ENCODE measurements at places on chromosomes 16 and 17.
A peak's percentile ranks its signal among the peaks of the same experiment; 100 is the strongest.

DNA sequence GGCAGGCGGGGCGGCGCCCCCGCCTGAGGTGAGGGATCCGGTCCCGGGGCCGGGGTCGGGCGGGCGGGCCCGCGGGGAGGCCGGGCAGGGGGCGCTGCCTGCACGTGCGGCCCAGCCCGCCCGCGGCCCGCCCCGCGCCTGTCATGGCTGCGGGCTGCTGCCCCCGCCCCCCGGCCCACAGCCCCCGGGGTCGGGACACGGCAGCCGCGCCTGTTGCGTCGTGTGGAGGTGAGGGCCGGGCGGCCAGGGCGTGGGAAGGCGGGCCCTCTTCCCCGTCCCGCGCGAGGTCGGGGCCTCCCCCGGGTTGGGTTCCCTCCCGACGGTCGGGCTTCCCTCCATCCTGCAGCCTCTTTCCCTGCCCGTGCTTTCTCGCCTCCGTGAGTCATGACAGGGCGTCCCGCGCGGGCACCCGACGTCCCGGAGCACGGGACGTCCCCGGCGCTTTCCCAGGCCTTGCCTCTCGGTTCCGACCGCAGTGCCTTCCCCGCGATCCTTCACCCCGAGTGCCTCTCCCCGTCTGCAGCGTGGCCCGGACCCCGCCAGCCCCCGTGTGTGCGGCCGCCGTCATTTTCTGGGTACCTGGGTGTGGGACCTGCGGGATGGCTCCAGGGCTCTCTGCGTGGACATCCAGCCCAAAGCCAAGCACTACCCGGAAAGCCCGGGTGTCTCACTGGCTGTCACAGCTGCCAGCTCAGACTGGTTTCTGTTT, 76.7 kb downstream of the CHD9 start:
- DNase-seq, result peak; percentile 31

GRCh38 chr16:89363621-89364393, 126.6 kb downstream of the ANKRD11 start:
- DNase-seq, result peak; percentile 54

DNA sequence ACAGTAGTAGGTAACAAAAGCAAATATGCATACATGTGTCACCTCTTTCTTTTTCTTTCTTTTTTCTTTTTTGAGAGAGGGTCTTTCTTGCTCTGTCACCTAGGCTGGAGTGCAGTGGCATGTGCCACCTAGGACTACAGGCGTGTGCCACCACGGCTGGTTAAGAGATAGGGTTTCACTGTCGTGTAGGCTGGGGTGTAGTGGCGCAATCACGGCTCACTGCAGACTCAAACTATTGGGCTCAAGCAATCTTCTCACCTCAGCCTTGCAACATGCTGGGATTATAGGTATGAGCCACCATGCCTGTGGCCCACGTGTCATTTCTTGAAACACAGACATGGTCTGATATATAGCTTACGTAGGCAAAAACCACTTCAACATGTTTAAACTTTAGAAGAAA, 397.7 kb upstream of the PMFBP1 start:
- DNase-seq, result no peak

DNA sequence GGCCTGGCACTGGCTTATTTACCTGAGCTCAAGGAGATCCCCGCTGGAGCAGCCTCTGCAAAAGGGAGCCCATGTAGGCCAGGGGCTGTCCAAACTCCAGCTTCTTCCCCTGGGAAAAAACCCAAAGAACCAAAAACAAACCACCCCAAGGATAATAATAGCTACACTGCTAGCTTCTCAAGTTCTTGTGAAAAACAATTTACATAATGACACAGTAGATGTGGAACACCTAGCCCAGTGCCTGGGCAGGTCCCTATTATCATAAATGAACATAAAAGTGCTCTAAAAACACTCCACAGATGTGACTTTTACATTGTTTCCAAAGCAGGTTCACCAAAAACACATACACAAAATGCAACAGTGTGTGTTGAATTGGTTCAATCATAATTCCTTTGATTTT, 27.3 kb downstream of the CENPV start:
- no peak for DNase-seq

- DNase-seq, result peak; percentile 78
Observed at GRCh38 chr17:79087428-79088143, 13.0 kb downstream of the ENGASE start.

- DNase-seq, result no peak
Observed at GRCh38 chr16:84714028-84714427, 14.2 kb downstream of the USP10 start.

DNA sequence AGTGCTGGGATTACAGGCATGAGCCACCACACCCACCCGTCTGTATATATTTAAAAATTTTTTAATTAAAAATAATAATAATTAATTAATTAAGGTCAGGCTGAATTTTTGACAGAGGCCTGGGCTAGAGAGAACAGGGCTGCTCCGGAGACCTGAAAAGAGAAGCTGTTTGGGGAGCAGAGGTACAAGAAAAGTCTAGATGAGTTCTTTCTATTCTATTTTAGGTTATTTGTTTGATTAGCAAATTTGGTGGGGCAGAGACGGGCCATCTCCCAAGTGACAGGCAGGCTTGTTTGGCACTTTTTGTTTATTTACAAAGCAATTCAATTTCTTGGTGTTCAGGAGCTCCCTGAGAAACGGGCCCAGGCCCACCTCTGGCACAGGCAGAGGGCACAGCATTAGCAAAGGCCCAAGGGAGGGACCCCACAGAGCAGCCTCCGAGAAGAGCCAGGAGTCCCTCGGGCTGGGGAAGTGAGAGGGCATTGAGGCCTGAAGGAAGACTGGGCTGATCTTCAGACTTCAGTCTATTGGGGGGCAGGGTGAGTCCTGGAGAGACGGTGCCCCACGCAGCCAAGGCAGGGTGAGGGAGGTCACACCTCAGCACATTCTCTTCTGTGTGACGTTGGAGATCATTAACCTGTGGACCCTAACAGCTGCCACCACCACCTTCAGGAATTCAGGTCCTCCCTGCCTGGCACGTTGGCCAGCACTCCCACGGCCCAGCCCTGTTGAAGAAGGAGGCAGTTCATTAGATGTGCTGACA, 10.8 kb upstream of the RIPOR1 start:
- DNase-seq, result no peak

- DNase-seq, result no peak
Observed at GRCh38 chr17:6556121-6557039, at the start of gene PITPNM3. PITPNM3 (minus strand) TSS chr17:6556555; CDS start chr17:6556406, 149 bp downstream.

- no peak for DNase-seq
Observed at GRCh38 chr17:56810891-56811775, 22.6 kb downstream of the C17orf67 start.

DNA sequence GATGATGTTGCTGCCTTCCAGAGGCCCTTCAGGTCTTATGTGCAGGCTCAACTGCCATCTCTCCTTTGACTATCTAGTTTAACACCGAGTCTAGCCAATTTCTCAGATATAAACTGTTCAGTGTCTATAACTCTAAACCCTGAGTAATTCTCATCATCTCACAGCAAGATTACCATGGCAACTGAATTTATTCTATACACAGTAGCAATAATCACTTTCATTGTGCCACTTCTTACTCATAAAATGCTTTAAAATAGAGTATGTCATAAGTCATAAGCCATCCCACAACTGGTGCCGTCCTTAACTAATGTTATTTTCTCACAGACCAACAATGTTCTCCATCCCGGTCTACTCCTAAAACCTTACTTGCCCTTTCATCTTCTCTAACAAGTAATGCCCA, 45.0 kb downstream of the SYNRG start:
- no peak for DNase-seq

DNA sequence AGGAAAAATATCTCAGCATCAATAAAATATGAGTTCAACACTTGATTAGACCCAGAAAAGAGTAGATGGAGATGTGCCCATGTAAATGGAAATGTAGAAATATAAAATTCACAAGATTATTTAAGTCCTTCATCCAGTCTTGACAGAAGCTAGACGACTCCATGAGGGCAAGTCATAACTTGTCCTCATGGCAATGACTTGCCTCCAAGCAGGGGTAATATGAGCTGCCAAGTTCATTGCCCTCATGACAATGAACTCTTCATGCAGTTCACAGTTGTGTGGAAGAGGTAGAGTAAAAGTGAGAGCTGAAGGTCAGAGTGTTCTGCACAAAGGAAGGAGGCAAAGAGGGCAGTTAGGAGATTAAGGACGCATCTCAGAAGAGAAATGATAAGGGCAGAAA, 22.3 kb downstream of the CDH11 start:
- no peak for DNase-seq

- no peak for DNase-seq
Observed at GRCh38 chr16:75304521-75305363, 53.3 kb upstream of the BCAR1 start.

DNA sequence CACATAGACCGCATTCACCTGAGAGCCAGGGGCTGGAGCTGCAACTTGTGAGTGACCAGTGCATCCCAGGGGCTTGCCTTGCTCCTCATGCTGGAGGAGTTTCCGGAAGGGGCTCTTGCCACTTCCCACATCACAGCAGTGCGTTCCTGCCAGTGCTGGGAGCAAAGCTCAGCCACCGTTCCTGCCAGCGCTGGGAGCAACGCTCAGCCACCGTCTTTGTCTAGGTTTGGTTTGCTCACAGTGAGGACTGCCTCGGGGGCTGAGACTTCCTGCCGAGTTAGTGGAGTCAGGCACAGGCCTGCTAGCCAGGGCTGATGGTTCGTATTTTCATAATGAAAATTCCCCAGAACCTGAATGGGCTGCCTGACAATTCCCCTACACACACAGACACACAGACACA, 5.4 kb upstream of the CHRNE start:
- no peak for DNase-seq

DNA sequence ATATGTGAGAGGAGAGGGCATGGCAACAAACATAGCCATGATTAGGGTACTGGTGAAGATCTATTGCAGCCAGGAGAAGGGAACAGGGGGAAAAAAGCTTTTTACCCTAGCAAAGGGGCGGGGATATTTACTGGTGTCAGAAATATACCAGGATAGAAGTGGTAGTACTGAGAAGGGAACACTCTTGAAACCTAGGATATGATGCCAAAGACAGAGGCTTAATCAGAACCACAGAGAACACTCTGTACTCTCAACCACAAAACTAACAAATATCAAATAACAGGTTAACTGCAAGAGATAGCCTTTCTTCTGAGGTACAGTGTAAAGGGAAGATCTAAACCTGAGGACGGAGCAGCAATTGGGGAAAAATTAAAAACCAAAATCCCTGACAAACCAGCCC, 112.2 kb downstream of the KIF2B start:
- no peak for DNase-seq

DNA sequence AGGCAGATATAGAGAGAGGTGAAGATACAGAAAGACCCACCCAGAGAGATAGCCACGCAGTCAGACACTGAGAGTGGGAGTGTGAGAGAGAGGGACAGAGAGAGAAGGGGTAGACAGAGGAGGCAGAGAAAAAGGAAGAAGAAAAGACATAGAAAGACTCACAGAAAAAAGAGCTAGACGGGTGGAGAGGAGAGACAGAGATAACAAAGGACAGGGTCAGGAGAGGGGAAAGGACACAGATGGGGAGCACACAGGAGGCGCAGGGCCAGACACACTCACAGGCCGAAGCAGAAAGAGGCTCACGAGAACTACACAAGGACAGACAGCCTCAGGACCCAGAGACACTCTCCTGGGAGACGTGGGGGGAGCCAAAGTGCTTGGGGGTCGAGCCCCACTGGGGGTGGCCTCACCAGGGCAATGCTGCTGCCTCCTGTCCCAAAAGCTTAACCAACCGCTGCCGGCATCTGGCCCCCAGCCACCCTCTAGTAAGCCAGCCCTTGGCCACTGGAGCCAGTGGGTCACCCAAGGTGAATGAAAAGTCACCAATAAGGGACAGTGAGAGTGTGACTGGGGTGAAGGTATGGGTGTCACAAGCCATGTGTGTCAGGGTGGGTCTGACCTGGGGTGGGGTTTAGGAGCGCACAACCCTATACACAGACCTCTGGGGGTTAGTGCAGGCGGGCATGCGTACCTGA, 3.8 kb downstream of the ZNF385C start:
- no peak for DNase-seq

GRCh38 chr17:32141258-32141657, 1.0 kb upstream of the RHOT1 start:
- no peak for DNase-seq

DNA sequence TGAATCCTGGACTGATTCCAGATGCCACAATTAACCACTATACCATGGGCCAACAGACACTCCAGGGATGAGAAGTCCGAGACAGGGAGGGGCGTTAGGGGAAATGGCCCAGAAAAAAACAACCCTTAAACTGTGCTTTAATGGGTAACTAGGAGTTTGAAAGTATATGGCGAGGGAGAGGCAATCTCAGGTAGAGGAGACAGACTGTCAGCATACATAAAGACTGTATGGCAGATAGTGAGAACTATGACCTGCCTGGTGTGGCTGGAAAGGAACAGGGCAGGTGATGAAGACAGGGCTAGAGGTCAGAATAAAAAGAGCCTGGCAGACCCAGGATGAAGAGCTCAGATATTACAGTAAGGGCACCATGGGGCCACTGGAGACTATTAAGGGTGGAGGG, 8.1 kb downstream of the ZZEF1 start:
- no peak for DNase-seq

- DNase-seq, result no peak
Observed at GRCh38 chr17:38465391-38466345, 37.4 kb downstream of the ARHGAP23 start.

GRCh38 chr17:44257815-44258760, 9.8 kb downstream of the SLC4A1 start:
- DNase-seq, result no peak

DNA sequence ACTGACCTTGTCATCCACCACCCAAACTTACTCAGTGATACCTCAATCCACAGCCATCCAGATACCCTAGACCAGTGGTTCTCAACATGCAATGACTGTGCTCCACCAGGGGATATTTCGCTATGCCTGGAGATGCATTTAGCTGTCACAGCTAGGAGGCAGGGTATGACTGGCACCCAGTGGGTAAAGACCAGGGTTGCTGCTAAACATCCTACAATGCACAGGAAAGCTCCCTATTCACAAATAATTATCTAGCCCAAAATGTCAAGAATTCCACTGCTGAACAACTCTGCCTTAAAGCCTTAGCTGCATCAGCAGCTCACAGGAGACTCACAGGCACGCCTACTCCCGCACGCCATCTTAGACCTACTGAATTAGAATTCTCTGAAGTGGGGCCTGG, 212.6 kb downstream of the GRIN2A start:
- no peak for DNase-seq

- no peak for DNase-seq
Observed at GRCh38 chr16:86432048-86432447, 78.3 kb upstream of the FOXF1 start.

GRCh38 chr17:53150101-53150698, 672.5 kb upstream of the KIF2B start:
- no peak for DNase-seq

GRCh38 chr17:68627956-68628575, 26.9 kb upstream of the FAM20A start:
- DNase-seq, result no peak

- no peak for DNase-seq
Observed at GRCh38 chr17:77233635-77234334, 93.0 kb downstream of the SEC14L1 start.

Data from CD4-positive, alpha-beta T cell treated with Interleukin-15 for 4 hours (primary cell).